ENCODE measurements at places on chromosomes 13 and 19.
A peak's percentile ranks its signal among the peaks of the same experiment; 100 is the strongest.

GRCh38 chr19:7069904-7070226, 362 bp downstream of the ZNF557 start:
- DNase-seq = no peak

GRCh38 chr19:11853358-11853757, 4.8 kb downstream of the ZNF439 start:
- DNase-seq = no peak

DNA sequence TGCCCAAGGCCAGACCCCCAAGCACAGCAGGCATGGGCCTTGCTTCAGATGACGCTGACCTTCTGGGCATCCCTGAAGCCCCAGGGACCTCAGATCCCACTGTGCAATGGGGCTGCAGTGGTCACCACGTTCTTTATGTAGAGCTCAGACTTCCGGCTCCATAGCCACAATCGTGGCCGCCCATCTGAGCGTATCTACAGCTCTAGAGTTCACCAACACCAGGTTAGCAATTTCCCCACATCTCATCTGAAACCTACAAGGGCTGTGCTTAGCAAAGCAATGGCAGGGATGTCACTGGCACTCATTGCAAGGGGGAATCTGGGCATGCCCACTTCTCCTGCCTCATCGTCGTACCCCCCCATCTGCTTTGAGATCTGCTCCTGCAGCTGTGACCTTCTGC, 384.4 kb upstream of the TSHZ3 start:
- DNase-seq = no peak

DNA sequence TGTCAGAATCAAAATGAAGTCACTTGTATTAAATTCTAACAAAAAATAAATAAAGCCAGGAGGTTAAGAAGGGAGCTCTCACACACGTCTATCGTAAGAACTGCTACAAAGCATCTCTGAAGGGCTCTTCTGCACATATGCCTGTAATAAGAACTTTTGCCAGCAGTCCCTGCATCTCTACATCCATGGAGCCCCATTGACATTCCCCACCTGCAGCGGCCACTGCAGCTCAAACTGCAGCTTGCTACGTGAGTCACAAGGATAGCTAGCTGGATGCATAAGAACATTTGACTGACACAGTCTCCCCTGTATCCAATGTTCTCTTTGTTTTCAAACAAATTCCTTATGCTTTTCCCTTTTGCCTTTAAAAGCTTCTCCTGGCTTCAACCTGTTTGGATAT, 68.3 kb downstream of the DNAJC3 start:
- no peak for DNase-seq

DNA sequence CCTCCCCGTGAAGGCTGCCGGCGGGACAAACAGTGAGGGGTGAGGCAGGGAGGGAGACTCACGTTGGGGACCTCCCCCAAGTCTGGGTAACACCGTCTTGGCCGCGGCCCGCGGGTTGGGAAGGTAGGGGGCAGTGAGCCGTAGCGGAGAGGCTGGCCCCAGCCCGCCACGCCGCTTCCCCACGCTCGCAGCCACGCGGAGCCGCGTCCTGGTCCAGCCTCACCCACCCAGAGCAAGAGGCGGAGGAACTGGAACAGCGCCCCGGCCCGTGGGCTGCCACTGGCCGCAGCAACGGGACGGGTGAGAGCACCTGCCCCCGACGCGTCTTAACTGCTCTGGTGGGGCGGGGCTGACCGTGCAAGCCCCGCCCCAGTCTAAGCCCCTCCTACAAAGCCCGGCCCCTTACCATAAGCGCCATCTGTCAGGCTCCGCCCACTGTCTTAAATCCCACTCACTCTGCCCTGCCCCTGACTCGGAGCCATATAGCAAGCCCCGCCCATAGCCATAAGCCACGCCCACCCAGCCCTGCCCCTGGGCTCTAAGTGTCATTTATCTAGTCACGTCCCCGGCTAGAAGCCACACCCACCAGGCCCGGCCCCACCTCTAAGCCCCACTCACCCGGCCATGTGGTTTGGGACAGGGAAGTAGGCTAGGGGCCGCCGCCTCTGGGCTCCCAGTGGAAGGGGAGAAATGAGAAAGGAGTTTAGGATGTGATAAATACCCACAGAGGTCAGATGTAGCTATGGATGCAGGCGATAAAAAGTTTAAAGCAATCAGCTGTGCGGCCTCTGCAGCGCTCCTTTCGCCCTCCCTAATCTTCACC, 2.1 kb upstream of the CCL25 start:
- peak; percentile 100 for DNase-seq

DNA sequence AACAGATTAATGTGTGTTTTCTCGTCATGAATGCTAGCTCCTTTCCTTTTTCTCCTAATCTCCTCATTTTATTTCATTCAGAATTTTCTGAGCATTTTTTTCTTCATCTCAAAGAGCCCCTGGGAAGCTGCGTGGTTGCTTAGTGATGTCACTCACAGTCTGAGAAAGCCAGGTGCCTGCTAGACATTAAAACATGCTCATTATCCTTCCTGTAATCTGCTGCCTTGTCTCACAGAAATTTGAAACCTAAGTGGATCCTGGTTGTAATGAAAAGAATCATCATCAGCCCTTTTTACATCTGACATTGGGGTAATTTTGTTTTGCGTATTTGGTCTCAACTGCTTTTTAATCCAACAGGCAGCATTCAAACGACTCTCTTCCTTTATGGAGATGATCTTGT, 108.2 kb upstream of the RNF113B start:
- no peak for DNase-seq

DNA sequence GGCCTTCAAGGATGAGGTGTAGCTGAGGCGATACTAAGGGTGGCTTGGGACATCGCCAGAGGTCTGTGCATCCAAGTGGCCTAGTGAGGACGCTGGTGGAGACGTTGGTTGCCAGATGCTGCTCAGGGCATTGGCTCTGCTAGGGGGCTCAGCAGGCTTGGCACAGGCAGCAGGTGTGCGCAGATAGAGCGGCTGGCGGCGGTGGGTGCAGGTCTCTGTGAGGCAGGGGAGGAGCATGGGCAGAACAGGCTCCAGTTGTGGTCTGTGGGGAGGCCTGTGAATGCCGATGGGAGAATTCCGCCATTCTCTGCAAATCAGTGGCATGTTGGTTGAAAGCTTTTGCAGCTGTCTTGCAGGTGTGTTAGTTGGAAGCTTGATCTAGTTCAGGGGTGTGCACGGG, 21.2 kb downstream of the PRAM1 start:
- no peak for DNase-seq

DNA sequence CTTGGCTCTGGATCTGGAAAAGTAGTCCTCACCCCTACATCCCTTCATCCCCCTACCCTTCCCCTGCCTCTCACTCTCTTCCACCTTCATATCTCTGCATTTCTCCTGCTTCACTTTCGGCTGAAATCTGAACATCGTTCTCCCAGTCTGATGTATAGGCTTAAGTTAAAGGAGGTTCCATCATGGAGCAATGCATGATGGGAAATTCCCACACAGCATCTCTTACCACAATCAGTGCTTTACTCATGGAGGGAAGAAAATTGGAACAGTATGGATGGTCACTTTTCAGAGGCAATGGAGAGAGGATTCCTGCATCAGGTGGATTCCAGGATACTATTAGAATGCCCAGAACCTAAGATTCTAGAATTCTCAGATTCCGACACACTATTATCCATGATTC, 6.1 kb upstream of the KLK8 start:
- no peak for DNase-seq

DNA sequence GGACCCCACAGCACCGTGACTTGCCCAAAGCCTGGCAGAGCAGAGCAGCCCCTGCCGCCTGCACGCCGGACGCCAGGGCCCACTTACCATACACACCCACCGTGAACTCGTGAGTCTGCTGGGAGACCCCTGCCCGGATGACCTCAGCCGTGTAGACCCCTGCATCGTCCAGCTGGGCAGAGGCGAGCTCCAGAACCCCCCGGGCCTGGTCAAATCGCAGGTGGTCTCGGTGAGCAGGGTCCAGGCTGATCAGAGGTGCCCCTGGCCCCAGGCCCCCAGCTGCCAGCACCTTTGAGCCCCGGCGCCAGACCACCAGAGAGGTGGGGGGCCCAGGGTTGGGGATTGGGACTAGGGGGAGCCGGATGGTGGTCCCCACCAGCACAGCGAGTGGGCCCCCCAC, 873 bp downstream of the VSIG10L start:
- DNase-seq = no peak

- peak; percentile 73 for DNase-seq
Observed at GRCh38 chr19:57302020-57302465, 18.2 kb upstream of the ZNF543 start.

DNA sequence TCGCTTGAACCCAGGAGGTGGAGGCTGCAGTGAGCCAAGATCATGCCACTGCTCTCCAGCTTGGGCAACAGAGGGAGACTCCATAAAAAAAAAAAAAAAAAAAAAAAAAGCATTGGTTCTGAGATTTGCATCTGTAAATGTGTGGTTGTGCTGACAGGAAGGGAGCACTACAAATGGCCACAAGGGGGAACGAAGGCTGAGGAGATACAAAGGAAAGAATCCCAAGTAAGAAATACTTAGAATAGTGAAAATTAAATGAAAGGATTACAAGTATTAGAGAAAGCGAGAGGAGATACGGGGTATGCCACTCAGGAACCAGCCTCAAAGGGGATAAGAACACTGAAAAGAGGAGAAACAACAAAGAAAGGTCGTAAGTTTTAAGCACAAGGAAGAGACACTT, 284.9 kb downstream of the KLF12 start:
- no peak for DNase-seq

GRCh38 chr13:105997581-105998550, 537.6 kb downstream of the EFNB2 start:
- no peak for DNase-seq

- peak; percentile 53 for DNase-seq
Observed at GRCh38 chr19:35843676-35844481, 8.4 kb downstream of the NPHS1 start.

DNA sequence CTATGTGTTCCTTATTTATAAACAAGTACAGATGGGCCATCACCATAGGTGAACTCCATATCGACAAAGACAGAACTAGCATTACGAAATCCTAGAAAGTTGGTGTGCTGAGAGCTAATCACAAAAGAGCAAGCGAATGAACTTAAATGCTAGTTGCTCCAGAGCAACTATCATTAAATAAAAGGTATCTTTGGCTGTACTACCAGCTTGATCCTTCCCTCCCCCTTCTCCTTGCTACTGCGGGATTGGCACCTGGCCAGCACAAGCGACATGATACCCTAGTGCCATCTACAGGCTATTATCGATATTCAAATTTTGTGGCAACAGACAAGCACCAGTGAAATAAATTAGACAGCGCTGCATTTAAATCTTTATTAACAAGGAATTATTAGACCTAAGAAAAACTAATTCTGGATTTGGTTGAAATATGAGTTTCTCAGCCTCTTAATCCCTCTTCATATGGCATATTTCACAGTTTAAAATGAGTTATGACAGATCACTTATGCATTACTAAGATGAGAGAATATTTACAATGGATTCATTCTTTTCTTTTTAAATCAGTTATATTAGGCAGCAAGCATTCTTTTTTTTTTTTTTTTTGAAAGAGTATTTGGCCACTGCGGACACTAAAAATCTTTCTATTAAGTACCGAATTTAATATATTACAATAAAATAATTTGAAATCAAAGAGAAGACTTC, 5.8 kb downstream of the PCDH9 start:
- DNase-seq = peak; percentile 58

GRCh38 chr19:43624933-43625332, 5.5 kb upstream of the ZNF428 start:
- peak; percentile 57 for DNase-seq

DNA sequence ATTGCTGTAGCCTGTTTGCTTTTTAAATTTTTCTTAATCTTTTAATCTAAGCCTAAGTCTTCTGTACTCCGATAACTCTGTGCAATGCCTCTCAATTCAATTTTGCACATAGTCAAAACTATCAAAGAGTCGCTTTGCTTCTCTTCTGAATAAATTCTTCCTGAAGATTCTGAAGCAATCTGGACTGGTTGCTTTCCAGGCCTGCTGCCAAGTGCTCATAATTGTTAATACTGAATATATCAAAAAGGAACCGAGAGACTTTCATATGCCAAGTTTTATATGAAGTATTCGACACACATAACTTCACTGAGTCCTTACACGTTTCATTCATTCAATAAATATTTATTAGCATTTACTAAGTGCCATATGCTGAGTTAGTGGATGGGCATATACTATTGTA, 91.3 kb downstream of the EDNRB start:
- no peak for DNase-seq

DNA sequence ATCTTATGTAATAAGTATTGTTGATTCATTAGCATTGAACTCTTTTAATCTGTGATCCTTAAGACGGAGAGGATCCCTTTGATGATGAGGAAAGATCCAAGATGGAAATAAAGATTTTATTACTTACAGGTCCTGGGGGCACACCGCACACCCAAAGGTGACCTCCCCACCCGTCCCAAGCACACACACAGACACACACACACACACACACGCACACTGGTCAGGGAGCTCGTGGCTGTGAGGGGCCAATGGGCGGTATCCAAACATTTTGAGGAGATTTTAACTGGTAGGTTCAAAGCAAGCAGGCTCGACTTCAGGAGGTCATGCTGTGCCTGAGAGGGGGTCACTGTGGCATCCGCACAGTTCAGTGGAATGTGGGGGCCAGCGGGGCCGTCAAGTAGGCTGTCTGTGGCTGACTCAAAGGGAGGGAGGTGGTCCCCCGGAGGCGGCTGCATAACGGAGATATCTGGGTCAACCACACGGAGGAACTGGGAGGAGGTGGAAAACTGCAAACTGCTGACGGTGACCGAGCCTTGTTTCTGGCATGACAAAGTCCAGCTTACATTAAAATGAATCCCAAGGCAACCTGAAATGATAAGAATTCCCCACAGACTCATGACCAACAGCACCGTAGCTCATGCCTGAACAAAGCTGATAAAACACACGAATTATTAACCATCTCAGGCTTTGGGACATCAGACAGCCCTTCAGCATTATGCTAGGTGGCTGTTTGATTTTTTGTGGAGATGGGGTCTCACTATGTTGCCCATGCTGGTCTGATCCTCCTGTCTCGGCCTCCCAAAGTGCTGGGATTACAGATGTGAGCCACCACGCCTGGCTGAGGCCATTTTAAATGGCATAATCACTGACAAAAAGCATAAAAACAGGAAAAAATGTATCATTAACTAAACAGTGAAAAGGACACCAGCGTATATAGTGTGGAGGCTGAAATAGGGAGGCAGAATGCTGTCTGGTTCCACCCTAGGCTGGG, 20.9 kb upstream of the SIGLEC11 start:
- DNase-seq = no peak

DNA sequence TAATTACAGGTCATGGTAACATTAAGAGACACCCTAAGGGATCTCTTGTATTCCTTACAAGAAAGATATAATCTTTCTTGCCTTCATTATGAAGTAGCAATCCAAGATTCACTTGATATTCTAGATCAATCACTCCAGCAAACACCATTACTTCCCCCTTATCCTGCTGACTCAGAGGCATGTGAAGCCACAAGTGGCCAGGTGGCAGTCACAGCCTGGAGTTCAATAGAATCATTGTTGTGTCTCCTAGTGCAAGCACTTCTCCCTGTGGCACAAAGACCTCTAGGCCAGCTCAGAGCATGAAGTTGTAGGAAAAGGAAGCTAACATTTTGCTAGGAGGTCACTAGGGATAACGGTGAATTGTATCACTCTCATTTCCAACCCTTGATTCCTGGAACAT, 864.3 kb upstream of the ATXN8OS start:
- peak; percentile 11 for DNase-seq

DNA sequence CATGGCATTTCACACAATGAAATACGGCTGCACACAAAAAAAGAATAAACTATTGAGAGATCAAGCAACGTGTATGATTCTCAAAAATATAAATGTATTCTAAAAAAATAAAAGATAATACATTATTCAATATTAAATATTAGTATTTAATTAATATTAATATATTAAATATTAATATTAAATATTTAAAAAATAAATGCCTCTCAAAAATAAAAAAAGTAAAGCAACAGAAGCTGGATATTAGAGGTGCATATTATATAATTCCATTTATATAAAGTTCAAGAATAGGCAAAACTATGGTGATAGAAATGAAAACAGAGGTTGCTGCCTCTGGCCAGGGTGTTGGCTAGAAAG, 57.1 kb downstream of the GADD45B start:
- DNase-seq = no peak

All from MV-4-11 (cell line).